ENCODE measurements at places on chromosomes 12 and 14.

GRCh38 chr12:1593174-1594005 lies 991 bp downstream of the FBXL14 start:
- DNase-seq, result peak; percentile 51

GRCh38 chr14:54116198-54116885 lies 159.7 kb upstream of the BMP4 start:
- DNase-seq, result no peak

DNA sequence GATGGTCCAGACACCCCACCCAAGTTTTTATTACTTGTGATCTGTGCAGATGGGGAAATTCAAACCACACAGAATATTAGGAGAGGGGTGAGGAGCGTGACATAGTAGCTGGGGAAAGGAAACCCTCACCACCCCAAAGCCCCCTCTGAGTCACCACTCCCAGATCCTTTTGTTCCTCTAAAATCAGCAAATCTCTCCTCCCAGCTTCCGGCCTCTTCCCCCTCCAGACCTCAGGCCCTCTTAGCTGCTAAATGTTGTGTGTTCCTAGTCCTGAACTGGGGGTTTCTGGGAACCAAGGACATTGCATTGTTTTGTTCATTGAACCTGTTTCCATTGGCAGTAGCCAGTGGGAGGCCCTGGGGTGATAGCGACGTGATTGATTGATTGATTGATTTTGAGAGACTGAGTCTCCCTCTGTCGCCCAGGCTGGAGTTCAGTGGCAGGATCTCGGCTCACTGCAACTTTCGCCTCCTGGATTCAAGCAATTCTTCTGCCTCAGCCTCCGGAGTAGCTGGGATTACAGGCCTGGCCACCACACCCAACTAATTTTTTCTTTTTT lies 5.9 kb upstream of the ORAI1 start:
- DNase-seq, result no peak

DNA sequence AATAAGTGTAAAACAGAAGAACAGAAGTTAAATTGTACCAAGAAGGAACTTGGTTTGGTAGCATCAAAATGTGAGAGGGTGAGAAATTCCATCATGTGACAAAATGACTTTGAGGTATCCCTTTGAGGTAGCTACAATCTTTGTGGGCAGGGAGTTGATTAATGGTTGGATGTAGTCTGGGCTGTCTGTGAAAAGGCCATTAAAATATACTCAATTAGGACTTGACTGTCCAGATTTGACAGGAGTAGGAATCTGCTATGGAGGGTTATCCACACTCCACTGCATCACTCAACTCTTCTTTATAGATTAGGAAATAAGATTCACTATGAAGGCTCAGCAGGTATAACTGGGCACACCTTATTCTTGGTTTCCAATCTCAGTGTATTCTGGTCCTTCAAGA lies 7.4 kb upstream of the YBX3 start:
- DNase-seq, result no peak

GRCh38 chr12:92030618-92031017 lies 115.0 kb downstream of the BTG1 start:
- peak; percentile 38 for DNase-seq

- no peak for DNase-seq
These were observed 382.9 kb downstream of the TMEM121 start for GRCh38 chr14:105909046-105909827.

GRCh38 chr12:132389526-132390286 lies 60.3 kb upstream of the GALNT9 start:
- no peak for DNase-seq

- DNase-seq, result no peak
These were observed 1311.9 kb downstream of the LRFN5 start for GRCh38 chr14:42918615-42919014.

DNA sequence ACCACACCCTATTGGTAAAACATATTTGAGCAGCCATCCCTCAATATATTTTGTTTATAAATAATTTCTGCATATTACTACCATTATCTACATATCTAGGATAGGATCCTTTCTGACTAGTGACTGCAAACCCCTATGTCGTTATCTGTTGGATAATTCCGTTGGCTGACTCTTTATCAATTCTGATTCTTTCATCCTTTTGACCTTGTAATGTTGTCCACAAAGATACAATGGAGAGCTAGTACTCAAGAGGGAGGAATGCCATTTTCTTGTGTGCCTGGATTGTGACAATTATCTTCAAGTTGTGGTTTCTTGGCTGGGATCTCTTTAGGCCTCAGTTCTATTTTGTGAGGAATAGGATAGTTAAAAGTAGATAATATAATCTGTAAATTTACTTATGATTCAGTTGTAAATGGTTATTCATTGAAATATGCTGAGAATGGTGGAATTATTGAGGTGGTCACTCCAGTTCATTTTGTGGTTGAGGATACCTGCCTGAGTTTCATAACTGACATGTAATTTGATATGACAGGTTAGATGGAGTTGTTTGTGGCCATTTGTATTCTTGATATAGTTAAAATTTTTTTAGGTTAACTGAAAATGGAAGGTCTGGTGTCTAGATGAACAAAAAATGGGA lies 10.1 kb downstream of the CHST11 start:
- no peak for DNase-seq

DNA sequence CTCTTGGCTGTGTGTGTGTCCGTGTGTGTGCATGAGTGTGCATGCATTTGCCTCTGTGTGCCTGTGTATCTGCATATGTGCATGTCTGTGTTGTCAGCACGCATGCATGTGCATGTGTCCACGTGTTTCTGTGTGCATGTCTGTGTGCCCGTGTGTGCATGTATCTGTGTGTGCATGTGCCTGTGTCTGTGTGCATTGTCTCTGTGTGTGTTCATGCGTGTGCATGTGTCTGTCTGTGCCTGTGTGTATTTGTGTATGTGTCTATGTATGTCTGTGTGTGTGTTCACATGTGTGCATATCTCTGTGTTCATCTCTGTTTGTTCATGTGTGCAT lies 1.1 kb upstream of the GALNT9 start:
- DNase-seq, result no peak

DNA sequence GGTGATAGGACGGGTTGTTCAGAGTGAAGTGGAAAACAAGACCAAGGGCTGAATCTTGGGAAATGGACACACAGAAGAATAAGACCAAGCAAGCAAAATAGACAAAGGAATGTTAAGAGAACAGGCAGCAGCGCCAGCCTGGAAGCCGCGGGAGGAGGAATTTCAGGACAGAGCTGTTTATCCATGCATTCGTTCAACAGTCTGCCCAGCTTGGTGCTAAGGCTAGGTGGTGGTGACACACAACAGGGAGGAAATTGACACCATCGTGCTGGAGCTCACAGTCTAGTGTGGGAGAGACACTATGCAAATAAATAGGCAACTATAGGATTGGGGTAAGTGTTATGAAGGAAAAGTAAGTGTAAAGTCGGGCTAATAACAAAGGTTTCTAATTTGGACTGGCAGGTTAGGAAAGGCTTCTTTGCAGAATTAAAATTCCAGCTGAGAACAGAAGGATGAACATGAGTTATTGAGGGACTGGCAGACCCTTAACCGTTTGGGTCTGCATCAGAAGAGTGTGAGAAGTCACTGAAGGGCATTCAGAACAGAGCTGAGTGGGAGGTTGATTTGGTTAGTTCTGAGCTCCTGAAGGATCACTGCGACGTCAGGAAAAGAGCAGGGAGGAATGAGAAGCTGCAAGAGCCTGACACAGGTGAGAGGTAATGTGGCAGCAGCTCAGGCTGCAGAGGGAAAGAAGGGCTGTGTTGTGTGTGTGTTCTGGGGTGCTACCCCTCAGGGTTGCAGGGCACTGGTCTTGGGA lies 242.6 kb upstream of the FKBP4 start:
- DNase-seq, result no peak

GRCh38 chr12:104090685-104091084 lies 26.4 kb downstream of the HCFC2 start:
- DNase-seq, result no peak

- DNase-seq, result no peak
These were observed 179.1 kb upstream of the HIF1A start for GRCh38 chr14:61516118-61516743.

- no peak for DNase-seq
These were observed 5.1 kb downstream of the EVL start for GRCh38 chr14:100070310-100070709.

DNA sequence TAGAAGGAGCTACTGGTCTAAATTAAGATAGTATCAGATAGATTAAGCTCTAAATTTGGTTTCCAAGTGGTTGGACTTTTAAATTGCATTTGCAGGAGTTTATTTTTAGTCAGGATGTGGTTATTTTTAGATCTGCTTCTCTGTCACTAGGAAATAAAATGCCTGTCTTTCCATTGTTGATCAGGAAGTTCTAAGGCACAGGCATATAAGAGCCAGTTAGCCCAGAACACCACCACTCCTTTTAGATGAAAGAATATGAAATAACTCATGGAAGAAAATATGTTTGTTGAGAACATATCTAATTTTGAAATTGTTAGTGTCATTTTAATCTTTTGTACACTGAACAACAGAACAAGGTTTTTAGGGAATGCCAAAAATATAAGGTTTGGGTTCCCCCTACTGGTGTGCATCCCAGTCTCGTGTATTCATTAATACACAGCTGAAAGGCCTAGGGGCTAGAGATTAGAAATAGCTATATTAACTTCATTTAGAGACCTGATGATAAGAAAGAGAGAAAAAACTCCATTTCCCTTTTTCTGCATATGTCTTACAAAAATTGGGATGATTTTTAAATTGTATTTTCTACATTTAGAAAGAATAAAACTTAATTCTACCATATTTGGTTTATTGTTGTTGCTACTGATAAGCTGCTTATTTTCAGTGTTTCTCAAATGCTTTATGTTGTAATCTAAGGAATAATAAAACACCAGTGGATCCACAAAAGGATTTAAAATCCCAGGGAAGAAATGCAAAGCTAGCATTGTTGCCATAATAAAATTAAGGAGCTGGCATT lies 67.2 kb downstream of the RIC8B start:
- peak; percentile 44 for DNase-seq

- DNase-seq, result no peak
These were observed 437.0 kb downstream of the FSCB start for GRCh38 chr14:44070046-44070445.

DNA sequence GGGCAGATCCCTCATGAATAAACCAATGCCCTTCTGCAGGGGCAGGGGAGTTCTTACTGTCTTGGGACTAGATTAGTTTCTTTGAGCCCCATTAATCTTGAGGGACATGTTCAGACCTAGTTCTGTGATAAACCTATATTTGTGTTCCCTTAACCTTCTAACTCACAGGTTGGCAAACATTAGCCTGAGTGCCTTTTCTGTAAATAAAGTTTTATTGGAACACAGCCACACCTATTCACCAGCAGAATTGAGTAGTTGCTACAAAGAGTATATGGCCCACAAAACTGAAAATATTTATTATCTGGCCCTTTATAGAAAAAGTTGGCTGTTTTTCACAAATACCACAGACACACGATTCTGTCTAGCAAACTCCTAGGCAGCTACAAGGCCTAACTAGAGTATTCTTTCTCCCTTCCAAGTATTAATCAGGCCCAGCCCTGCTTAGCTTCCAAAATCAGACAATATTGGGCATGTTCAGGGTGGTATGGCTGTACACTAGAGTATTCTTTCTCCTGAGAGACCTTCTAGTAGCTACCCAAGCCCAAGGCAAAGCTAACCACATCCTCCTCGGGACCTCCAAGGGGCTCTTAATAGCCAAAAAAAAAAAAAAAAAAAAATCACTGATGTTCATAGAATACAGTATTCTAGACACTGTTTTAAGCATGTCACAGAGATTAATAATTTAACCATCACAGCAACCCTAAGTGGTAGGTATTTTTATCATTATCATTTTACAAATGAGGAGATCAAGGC lies 199.3 kb upstream of the PWP1 start:
- DNase-seq, result no peak

DNA sequence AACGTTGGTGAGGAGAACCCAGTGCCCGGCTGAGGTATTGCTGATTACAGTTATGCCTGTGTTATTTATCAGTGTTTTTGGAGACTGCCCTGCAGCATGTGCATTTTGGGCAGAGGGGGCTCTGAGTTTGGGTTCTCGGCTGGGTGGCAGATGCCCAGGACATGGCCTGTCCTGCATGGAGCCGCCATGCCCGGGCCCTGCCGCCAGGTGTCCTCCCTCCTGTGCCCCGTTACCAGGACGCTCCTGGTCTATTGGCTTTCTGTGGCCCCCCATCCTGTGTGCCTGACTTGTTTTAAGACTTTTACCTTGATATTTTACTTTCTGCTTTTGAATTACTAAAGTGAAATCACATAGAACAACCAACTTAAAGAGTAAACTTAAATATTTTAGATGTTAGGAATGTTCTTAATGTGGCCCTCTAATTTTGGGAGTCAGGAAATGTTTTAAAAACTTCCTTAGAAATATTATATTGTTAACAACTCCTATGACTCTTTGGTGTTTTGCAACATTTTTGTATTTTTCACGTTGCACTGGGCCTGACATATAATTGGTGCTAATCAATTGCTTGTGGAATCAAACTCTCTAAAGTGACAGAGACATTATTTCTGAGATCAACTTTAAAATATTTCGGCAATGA lies 51.8 kb downstream of the PRIMA1 start:
- no peak for DNase-seq

DNA sequence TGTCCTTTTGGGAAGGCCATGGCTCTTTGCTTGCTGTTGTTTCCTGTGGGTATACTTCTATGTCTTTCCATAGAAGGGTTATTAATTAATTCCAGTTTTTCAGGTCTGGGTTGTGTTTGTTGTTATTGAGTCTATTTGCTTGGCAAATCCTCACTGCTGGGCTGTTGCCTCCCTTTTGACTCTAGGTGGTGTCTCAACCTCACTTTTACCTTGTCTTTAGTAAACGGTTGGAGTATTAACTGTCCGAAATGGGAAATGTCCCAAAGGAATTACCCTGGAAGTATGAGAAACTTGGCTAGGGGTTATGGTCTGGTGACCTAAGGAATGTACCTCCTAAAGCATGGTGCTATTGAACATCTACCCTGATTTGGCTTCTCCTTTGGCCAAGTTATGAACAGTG lies 16.7 kb downstream of the PRH1 start:
- DNase-seq, result no peak

GRCh38 chr12:49019120-49019430 lies 499 bp upstream of the PRKAG1 start:
- DNase-seq, result no peak

GRCh38 chr14:103854017-103854808 lies 6.8 kb upstream of the PPP1R13B start:
- no peak for DNase-seq

DNA sequence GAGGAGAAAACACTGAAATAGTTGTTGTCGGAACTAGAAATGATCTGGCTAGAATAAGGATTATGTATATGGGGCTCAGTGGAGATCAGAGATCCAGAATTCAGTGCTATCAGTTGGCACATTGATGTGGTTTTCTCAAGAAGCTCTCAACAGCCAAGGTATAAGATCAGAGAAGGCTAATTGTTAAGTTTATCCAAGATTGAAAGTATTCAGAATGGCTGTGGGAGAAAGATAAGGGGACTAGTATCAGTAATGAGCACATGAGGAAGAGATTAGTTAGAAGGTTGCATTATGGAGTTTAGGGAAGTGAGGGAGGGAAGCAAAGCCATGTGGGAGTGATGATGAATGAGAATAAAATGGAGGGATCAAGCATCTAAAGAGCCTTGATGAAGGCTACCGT lies 128.1 kb upstream of the MIS18BP1 start:
- no peak for DNase-seq

- DNase-seq, result no peak
These were observed 171.2 kb downstream of the TTC8 start for GRCh38 chr14:88995437-88996198.

- DNase-seq, result no peak
These were observed 20.7 kb downstream of the KIF26A start for GRCh38 chr14:104158827-104159798.

- DNase-seq, result no peak
These were observed 92.0 kb upstream of the DYNC1H1 start for GRCh38 chr14:101872346-101872745.

- no peak for DNase-seq
These were observed 14.7 kb downstream of the JAG2 start for GRCh38 chr14:105153739-105154475.

GRCh38 chr12:49201595-49202295 lies 12.9 kb upstream of the TUBA1A start:
- DNase-seq, result no peak
